ENCODE measurements at places on chromosomes 1 and 21.

GRCh38 chr1:100611086-100611485, 73.1 kb downstream of the GPR88 start:
- H3K4me3 ChIP-seq: no peak overlapping the region
- H3K36me3 ChIP-seq: no peaks in the 10 kb centered on the region
- no peak overlapping the region for H3K27ac ChIP-seq

- peak overlapping the region; percentile 41 for H3K27ac ChIP-seq
- DNase-seq: no peak
- H3K27me3 ChIP-seq: no peaks in the 10 kb centered on the region
- H3K4me3 ChIP-seq: no peak overlapping the region
- H3K36me3 ChIP-seq: no peaks in the 10 kb centered on the region
Measured at GRCh38 chr1:38452246-38452645, 405.7 kb upstream of the POU3F1 start.

DNA sequence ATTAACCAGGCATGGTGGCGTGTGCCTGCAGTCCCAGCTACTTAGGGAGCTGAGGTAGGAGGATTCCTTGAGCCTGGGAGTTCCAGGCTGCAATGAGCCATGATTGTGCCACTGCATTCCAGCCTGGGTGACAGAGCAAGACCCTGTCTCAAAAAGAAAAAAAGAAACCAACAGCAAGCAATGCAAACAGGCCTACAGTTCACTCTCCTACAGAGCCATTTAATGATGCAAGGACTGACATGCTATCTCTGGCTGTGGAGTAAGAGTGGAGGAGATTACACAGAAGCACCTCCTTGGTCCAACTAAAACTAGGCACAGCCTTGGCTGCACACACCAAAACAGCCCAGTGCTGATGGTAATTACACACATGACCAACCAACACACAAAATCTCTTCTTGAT, 127.5 kb upstream of the SOD1 start:
- H3K27me3 ChIP-seq: no peaks in the 10 kb centered on the region
- peak overlapping the region; percentile 82 for H3K27ac ChIP-seq
- DNase-seq: no peak
- no peaks in the 10 kb centered on the region for H3K36me3 ChIP-seq
- peaks cover 30% of the 10 kb centered on the region for H3K4me1 ChIP-seq

DNA sequence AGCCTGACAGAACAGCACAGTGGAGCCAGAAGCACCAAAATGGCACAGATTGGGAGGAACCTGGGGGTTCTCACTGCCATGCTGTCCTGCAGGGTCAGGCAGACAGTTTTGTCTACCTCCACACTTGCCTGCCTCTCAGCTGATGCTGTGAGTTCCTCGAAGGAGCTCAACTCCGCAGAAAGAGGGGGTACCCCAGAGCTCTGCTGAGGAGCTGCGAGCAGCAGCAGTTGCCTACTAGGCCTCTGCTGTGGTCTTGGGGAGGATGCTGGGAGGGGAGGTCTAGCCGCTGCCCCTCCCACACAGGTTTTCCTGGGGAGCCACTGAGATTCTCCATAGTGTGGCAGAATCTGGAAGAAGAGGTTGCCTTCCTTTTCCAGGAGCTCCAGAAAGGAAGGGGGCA, 192.5 kb downstream of the FOXD2 start:
- no peaks in the 10 kb centered on the region for H3K36me3 ChIP-seq
- H3K27ac ChIP-seq: no peak overlapping the region
- no peak overlapping the region for H3K4me3 ChIP-seq

DNA sequence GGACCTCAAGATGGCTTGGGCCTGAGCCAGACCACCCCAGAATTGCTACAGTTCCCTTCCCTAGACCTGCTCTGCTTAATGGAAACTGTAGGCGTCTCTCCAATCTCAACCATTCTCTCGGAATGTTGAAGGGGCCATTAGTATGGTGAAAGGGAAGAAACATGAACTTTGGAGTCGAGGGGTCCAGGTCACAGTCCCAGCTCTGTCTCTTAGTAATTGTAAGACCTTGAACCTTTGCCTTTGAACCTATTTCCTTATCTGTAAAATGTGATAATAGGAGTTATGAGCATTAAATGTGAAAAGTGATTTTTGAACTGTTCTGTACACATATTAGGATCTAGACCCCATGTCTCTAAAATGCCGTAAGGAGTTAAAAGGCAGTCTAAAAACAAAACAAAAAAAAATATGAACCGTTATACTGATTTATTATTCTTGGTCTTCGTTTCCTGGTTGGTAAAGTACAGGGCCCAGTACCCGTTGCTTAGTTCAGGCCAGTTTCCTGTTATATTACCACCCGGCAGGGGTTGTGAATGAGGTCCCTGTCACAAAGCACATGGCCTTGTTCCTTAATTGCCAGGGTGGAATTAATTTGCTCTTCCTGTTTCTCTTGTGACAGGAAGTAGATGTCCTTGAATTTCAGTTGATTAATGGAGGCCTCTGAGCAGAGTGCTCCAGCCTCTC, 42.3 kb downstream of the TCEANC2 start:
- H3K4me1 ChIP-seq: peaks cover 16% of the 10 kb centered on the region
- H3K36me3 ChIP-seq: no peaks in the 10 kb centered on the region
- peak; percentile 41 for DNase-seq
- no peak overlapping the region for H3K4me3 ChIP-seq
- peak overlapping the region; percentile 23 for H3K27ac ChIP-seq
- H3K27me3 ChIP-seq: no peaks in the 10 kb centered on the region

GRCh38 chr1:172600615-172601014, 58.3 kb upstream of the FASLG start:
- no peaks in the 10 kb centered on the region for H3K27me3 ChIP-seq
- H3K4me1 ChIP-seq: no peaks in the 10 kb centered on the region
- H3K27ac ChIP-seq: no peak overlapping the region

All from SK-N-SH (cell line).